ENCODE measurements at places on chromosomes 3 and 15.
A peak's percentile ranks its signal among the peaks of the same experiment; 100 is the strongest.

- DNase-seq, result no peak
Observed at GRCh38 chr3:167762296-167762695, 26.8 kb downstream of the SERPINI1 start.

DNA sequence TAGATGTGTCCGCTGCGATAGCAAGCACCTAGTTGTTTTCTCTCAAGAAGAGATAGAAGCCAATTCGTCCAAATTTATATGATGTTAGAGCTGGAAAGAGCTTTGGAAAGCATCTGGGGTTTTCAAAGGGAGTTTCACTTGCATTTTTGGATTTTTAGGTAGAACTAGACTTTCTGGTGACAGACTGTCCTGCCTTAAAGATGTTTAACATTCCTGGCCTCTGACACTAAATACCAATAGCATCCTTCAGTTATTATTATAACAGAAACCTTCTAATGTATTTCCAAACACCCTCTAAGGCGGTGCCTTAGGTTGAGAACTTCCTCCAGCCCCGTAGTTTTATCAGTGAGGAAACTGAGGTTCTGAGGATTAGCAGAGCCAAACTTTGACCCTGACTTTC, 305.3 kb downstream of the SATB1 start:
- no peak for DNase-seq

GRCh38 chr3:88132894-88133293, 16.9 kb upstream of the C3orf38 start:
- no peak for DNase-seq

- no peak for DNase-seq
Observed at GRCh38 chr3:134939978-134940377, 144.9 kb downstream of the EPHB1 start.

- DNase-seq, result no peak
Observed at GRCh38 chr3:39202094-39202493, 9.7 kb upstream of the XIRP1 start.

GRCh38 chr3:156525808-156526207, 29.1 kb downstream of the SSR3 start:
- DNase-seq, result no peak

DNA sequence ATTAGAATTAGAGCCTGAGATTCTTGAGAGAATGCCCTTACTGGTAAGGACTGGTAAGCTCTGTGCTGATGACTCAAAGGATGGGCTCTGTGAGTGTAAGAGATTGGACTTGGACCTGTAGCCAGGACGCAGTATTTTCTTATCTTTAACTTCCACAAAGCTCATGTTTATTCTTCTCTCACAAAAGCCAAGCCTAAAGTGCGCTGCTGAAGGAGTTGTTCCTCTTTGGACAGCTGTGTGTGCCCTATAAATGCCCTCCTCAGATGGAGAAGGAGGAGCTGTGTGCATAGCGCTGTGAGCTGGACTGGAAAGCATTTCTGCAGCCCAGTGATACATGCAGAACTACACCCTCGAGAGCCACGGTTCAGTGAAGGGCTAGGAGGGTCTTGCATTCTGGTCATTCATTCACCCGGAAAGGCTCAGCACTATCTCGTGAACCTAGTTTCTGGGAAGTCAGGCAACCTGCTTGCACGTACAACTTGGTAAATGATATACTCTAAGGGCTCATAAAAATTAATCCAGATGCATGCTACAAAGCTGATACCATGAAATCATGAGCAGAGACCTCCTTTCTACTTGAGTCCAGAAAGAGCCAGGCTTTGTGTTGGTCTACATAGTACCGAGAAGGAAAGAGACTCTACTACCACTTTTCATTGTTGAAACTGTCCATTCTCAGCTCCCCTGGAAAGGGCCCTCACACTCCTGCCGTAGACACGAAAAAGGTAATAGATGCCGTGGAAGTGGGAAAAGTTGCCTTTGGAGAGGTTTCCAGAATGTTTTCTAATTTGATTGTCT, 103.0 kb upstream of the TBL1XR1 start:
- DNase-seq, result no peak

DNA sequence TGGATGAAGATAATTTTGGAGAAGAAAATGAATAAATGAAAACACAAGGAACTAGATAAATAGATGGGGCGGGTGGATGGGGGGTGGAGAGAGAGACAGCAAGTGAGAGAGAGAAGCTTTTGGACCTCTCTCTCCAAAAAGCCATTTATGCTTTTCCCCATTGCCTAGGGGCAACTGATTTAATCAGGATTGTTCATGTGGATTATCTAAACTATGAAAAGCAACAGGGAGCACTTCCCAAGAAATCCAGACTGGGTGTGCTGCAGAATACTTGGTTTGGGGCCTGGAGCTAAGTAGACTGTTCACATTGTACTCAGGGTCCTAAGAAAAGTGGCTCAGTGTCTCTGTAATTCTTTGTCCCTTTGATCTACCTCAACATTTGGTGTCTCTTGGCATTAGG, 367.0 kb downstream of the TIGIT start:
- DNase-seq, result no peak

DNA sequence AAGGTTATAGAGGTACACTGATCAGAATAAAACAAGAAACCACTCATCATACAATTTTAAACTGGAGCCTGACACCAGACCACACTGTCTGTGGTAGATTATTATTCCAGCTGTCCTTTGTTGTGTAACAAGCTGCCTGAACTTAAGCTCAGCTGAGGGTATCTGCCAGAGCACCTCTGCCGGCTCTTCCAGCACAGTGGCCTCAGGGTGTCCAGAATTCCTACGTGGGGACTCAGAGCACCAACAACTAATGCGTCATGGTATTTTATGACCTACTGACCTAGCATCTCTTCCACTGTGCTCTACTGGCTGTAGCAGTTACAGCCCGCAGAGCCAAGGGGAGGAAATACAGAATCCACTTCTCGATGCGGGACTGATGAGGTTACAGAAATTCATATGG, 15.6 kb upstream of the RAF1 start:
- DNase-seq, result no peak

DNA sequence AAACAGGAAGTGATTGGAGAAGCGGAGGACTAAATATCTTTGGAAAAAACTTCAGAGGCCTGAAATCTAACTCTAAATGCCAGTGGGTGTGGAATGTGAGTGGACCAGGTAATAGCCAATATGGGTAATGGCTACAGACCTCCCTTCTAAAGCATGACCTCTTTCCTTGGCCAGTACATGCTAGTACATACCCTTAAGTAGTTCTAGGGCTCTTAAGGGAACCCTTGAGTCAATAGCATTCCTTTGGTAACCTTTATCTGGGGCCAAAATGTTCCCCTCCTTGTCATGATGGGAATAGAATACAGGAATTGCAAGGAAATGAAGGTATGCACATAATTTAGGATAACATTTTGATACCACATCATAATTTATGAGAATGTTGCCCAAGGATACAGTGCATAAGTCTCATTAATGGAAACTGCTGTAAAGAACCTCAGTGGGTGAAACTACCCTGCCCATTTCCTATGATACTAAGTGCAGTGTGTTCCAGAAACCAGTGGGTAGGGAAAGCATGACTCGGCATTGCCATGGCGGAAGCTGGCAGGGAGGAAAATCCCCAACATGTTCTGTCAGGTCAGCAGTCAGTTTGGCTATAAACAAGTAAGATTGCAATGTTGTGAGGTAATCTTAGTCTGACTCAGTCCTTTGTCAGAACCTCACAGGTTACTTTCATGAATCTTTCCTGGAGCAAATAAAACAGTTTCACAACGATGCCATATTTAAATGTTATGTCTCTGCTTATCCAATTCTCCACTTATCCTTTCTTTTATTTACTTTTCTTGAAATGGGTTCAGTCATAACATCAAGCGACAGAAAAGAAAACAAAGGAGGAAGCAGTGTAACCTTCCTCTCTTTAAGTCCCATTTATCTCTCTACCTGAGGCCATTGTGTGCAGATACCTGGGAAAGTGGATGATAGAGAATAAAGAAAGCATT, 23.5 kb upstream of the RAP2B start:
- DNase-seq, result peak; percentile 73

DNA sequence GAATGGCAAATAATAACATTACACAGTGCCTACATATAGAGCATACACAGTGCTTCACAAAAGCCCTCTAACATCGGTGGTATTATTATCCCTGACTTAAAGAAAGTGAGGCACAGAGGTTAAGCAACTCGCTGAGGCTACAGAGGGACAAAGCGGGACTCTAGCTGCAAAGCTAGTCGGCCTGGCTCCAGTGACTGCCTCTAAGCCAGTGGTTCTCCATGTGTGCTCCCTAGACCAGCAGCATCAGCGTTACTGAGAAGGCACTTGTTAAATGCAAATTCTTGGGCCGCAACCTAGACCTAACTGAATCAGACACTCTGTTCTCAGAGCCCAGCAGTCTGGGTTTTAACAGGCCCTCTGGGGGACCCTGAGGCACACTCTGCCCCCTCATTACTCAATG, 33.1 kb upstream of the LIPC start:
- DNase-seq, result no peak

DNA sequence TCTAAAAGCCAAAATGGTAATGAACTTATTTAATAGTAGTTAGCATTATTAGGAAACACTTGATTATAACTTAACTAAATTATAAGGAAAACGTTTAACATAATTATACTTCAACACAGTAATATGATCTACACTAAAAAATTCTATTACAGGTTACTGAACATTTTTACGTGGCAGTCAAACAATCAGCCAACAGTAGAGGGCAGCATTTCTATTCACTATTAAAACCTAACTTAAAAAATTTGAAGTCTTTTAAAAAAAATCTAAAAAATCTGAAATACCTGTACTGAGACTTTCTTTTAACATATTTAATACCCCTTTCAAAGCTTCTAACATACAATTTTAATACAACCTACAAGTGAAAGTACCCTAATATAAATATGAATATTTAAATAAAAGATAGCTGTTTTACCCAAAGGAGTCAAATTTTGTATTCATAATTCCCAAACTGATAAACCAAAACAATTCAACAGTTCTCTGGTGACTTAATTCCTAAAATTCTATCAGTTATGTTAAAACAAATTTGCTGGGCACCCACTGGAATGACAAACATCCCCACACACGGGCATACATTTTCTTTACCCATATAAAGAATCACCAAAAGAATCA, 41.5 kb downstream of the DLG1 start:
- peak; percentile 42 for DNase-seq

DNA sequence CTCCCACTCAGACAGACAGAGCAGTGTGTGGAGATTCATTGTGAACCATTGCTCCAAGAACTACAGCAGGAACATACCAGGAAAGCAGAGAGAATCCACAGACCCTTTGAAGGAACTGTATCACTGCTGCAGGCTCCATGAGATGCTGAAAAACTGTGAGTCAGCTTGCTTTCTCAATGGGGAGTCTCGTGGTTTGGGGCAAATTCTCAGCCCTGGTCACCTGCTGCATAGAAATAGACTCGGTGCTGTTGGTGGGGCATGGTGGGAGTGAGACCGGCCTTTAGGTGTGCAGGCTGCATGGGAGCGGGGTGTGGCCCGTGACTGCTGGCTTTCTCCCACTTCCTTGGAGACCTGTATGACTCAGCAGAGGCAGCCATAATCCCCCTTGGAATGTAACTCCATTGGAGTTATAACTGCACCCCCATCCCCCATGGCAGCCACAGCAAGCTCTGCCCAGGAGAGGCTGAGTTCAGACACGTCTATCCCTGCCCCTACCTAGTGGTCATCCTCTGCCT, 35.6 kb downstream of the ALCAM start:
- no peak for DNase-seq

DNA sequence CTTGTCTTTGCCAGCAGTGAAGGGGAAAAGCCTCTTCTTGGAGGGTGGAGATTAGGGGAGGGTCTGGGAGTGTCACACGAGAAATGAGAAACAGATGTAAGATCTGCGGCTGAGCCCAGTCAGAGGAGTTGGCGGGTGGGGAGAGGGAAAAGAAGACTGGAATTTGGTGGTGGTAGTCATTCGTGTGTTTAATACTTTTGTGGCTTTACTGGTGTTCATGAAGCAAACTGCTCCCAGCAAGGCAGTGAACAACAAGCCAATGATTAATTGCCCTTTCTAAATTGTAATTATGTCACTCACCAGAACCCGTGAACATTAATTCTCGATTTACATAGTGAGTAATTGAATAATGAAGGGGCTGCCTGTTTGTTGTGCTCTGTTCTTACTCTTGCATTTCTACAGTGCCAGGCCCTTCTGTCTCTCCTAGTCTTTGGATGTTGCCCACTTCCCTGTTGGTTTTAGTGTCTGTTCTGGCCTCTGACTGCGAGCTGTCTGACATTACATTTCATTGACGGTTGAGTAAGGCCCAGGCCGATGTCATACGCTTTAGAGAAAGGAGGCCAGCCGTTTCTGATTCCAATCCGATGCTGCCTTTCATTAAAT, 78.0 kb downstream of the CHCHD6 start:
- DNase-seq, result no peak

DNA sequence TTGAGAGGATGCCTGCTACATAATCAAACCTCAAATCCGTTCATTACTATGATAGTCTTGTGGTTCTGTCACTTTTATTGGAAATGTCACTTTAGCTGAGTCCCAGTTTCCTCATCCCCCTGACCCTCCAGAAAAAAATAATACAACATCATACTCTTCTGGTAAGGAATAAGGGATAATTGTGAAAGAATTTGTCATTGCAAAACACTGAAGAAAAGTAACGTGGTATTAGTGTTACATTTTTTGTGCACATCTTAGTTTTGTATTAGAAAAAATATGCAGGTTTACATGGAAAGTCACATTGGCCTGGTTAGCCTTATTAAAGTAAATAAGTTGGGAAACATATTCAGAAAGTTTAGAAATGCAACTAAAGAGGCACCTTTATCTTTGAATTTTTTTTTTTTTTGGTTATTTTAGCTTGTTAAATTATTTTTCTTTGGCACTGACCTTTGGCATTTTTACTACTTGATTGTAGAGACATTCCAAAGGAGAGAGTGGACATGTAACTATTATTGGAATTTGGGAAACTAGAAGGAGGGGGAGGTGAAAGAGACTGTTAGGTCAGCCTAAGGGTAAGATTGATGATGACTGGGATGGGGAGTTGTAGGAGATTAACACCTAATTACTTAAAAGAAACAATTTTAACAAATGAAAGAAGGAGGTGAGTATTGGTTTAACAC, 462.2 kb upstream of the RARB start:
- DNase-seq, result no peak

DNA sequence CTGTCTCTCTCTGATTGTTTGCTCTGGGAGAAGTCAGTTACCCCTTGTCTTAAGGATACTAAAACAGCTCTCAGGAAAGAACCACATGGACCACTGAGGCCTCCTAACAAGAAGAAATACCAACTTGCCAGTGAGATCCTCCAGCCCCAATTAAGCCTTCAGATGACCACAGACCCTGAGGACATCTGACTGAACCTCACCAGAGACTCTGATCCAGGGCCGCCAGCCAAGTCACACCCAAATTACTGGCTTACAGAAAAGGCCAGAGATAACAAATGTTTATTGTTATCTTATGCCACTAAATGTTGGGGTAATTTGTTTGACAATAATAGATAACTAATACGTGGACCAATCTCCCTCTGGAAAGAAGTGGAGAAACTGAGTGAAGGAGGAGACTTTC, 40.2 kb downstream of the SLC12A8 start:
- no peak for DNase-seq

GRCh38 chr15:58096529-58097084, 31.1 kb upstream of the ALDH1A2 start:
- DNase-seq, result no peak

- no peak for DNase-seq
Observed at GRCh38 chr15:49991587-49991986, 127.4 kb downstream of the ATP8B4 start.

Data from activated CD8-positive, alpha-beta memory T cell treated with anti-CD3 and anti-CD28 coated beads, Interleukin-2, amount 10 ng/mL, durations not matched to agents 7 days and 5 days (primary cell).